ENCODE measurements at places on chromosomes 1 and 21.

DNA sequence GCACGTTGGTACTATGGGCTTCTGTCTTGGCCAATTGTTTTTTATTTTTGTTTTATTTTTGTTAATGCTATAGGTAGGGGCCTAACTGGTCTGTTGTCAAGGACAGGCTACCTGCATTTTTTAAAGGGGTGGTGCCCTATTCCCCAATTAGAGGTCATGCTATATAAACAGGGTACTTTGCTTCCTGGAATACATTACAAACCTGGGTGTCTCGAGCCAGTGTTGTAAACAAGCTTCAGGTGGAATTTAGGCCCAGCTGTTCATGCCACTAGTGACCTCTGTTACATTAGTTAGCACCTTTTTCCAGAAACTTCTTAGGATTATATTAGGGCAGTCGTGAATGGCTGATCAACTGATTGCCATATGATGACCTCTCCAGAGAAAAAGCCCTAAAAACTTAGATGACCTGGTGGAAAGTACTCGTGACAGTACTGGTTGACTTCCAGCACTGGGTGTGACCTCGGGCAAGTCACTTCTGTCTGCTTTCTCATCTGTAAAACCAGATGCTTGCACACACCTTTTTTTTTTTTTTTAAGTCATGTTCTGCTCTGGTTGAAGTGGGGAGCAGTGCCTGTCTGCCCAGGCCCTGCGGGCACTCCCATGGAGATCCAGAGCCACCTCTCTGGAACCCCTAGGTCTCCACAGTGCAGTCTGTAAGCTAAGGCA lies 46.5 kb downstream of the ELK4 start:
- no peak for DNase-seq

DNA sequence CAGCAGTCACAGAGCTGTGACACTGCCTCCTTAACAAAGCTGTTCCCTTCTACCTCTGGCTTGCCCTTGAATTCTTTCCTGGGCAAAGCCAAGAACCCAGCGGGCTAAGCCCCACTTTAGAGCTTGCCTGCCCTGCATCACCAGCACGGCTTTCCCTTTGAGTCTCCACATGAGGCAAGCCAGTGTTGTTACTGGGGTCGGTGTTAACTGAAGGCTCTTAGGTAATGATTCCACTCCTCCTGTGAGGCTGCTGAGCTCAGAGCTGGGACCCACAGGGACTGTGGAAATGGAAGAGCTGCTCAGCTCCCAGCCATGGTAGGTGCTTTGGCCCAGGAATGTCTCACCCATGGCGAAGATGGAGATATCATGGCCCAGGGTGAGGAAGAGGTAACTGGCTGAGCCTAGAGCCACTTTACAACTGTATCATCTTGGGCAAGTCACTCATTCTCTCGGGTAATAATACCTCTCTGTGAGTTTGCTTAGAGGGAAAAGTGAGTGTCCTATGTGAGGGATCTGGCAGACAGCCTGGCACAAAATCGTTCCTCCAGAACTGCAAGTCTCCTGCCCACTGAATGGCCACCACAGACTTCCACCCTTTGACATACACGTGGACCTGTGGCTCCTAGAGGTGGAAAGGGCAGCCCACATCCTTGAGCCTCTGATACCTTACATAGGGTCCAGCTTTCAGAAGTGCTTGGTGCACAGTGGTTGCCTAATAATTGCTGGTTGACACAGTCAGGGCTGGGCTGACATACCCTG lies 654.1 kb downstream of the PTPRU start:
- no peak for DNase-seq

DNA sequence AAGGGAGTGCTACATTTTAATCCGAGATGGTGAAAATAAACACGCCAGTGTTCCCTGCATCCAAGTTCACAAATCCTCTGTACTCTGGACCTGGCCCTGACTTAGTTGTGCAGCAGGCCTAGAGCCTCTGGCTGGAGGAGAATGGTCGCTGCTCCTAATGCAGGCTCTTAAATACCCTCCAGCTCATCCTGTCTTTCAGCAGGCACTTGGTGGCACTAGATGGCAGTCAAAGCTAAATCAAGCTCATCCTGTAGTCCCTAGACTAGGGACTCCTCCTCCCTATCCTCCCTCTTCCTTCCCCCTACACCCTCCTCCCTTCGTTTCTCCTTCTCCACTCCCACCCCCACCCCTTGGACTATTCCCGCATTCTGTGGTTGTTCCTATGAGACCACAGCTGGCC lies 41.6 kb upstream of the MTR start:
- DNase-seq = peak; percentile 48

GRCh38 chr1:91804546-91805023 lies 81.4 kb downstream of the TGFBR3 start:
- DNase-seq = no peak

- DNase-seq = no peak
Observed at GRCh38 chr1:78624035-78624434, 3.8 kb downstream of the IFI44L start.

GRCh38 chr1:47643306-47644211 lies 205.7 kb downstream of the FOXD2 start:
- no peak for DNase-seq

- DNase-seq = no peak
Observed at GRCh38 chr1:180982422-180982821, 40.2 kb downstream of the STX6 start.

- no peak for DNase-seq
Observed at GRCh38 chr21:43268804-43269186, 100.0 kb downstream of the CRYAA start.

DNA sequence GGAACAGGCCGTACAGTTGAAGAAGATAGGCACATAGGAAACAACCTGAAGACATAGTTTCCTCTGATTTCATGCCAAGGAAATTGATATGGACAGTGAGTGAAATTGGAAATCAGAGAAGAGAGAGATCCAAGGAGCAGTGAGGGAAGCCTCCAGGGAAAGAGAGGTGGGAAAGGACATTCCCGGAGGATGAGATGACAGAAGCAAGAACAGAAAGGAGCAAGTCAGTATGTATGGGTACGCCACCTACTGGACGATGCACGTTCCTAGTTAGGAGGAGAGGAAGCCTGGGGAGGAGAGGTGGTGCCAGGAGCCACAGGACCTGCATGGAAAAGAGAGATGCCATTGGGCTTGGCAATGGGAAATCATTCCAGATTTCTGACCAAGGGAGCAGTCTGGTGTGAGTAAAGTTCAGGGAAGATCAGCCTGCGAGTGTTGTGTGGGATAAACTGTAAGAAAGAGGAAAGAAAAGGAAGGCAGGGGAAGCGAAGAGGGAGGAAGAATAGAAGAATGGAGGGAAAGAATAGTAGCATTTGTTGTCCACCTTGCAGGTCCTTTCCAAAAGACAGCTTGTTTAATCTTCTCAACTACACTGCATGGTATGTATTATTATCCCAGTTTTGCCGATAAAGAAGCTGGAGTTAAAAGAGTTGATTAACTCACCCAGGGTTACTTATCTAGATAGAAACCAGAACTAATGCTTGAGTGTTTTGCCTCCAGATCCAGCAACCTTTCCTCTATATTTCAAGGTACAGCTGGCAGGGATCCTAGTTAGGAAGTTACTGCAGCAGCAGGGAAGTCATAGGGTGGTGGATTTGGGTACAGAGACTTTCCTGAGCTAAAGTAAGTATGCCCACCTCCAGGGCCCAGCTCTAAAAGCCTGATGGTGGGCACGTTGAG lies 27.4 kb downstream of the C1orf116 start:
- peak; percentile 77 for DNase-seq

DNA sequence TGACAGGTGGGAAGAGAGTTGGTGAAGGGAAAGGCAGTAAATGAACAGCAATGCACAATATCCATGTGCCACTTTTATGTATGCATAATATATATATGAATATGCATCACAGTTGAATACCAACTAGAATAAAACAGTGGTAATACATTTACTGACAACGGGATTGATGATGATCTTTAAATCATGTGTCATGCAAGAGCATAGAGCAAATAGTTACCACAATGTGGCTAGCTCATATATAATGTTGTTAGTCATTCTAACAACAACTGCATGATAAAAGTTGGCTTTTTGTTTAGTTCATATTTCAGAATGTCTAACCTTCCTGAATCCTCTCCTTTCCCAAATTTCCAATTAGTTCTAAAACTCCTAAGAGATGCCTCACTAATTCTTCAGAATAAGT lies 46.4 kb downstream of the GORAB start:
- no peak for DNase-seq

GRCh38 chr1:55712148-55712547 lies 497.0 kb upstream of the USP24 start:
- DNase-seq = no peak

GRCh38 chr1:201016211-201016651 lies 7.3 kb downstream of the KIF21B start:
- DNase-seq = peak; percentile 20

GRCh38 chr1:27686223-27686990 lies 14.4 kb upstream of the IFI6 start:
- DNase-seq = no peak

GRCh38 chr21:34973685-34974084 lies 75.4 kb downstream of the RUNX1 start:
- DNase-seq = no peak

GRCh38 chr1:5971471-5972197 lies 20.6 kb downstream of the NPHP4 start:
- DNase-seq = no peak

DNA sequence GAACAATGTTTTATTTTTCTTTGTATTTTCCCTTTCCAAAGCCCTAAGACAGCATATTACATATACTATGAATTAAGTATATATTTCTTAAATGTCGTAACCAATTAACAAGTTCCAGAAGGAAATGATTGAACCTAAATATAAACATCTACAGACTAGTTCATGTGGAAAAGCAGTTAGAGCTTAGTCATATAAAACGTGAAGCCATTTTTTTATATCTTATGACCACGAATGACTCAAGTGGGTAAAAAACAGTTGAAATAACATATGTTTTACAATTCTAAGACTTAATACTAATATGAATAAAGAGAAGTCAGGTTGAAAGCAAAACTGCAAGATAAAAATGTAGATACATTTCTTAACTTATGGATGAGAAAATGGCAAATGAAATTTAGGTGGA lies 307.3 kb downstream of the BRINP3 start:
- DNase-seq = no peak

DNA sequence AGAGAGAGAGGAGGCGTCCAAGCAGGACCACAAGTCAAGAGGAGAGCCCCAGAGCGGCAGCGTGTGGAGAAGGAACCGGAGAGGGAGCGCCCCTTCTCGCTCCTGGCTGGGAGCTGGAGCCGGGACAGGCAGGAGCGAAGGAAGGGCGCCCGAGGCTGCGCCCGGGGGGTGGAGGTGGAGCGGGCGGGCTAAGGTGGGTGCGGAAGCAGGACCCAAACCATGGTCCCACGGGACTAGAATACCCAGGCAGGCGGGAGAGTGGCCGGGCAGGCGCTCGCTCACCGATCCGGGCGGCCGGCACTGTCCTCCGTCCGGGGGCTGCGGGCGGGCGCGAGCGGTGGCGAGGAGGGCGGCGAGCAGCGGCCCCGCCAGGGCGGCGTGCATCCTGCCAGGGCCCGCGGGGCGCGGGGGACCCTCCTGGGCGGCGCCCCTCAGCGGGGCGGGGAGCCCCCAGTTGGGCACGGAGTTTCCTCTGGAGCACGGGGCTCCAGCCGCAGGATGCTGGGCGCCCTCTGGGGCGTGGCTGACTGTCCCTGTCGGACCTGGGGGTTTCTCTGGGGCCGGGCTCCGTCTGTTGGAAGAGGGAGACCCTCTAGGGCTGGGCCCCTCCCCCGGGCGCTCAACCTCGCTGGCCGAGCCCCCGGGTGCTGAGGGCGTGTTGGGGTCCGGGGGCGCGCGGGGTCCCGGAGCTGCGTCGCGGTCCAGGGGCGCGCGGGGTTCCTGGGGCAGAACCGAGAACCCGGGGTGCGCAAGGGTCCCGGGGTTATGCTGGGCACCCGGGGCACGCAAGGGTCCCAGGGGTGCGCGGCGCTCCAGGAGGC lies 569 bp downstream of the TRABD2B start:
- DNase-seq = no peak

All from HTR-8/SVneo (cell line).